ENCODE measurements at places on chromosomes 3 and 15.

GRCh38 chr3:171462224-171462623 is 2.0 kb upstream of the TNIK start:
- DNase-seq = no peak

GRCh38 chr3:64104691-64105111 is 81.4 kb upstream of the PSMD6 start:
- DNase-seq = no peak

- no peak for DNase-seq
These were observed 6.0 kb downstream of the SNRPA1 start for GRCh38 chr15:101288905-101289513.

GRCh38 chr15:42608110-42608531 is 32.7 kb downstream of the STARD9 start:
- peak; percentile 96 for DNase-seq

DNA sequence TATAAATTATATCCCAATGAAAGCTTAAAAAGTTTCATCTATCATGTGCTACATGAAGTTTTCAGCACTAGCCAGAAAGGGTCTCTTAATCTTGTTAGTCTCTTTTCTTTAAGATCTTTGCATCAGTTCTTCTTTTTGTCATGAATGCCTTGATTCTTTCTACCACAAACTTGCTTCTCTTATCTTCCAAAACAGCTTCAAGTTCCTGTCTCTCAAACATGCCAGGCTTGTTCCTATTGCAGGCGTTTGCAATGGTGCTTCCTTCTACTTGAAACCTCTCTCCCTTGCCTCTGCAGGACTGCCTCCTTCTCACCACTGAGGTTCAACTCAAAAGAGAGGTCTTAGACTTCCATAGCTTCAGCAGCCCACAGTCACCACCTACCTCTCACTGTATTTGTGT is 104.3 kb upstream of the FRMD4B start:
- no peak for DNase-seq

DNA sequence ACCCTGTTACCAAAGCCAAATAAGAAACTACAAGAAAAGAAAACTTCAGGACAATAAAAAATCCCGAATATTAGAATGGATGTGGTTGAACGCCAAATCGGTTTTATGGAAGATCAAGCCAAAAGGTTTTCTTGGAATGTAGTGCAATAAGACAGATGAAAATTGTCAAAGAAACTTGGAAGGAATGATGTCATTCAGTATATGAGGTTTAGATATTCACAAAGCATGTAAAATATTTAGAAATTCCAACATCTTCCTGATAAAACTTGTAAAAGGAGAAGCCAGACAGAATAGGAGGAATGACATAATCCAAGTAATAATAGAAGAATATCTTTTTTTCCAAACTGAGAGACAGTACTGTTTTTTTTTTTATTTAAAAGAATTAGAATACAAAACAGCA is 130.3 kb upstream of the ZPLD1 start:
- DNase-seq = no peak

DNA sequence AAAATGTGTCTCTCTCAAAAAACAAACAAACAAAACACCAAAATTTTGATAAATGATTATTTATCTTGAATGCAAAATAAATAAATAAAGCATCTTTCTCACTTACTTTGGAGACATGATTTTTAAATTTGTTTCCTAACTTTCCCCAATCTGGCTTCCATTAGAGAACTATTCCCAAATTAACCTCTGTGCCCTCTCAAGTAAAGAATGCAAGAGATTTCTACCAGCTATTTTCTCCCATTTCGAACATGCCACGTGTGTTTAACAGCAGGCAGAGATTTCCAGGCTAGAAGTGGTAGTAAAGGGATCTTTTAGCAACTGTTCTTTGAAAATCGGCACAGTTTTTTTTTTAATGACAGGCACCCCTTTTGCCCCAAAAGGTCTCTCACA is 269.1 kb downstream of the SHQ1 start:
- no peak for DNase-seq

DNA sequence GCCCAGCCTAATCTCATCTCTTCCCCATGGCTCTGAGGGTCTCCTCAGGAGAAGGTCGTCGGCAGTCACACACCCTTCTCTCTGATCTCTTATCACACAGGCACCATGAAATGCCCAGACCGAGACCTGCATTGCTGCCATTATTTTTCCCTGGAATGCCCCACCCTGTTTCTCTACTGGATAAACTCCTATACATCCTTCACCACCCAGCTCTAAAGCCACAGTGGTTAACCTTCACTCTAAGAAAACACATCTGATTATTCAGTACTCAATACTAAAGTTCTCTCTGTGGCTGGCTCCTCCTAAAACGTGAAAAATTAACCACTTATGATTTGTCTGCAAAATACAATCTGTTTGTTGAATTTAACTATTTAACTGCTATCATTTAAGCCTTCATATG is 43.3 kb downstream of the RORA start:
- DNase-seq = no peak

- no peak for DNase-seq
These were observed 50.5 kb upstream of the KCNMB2 start for GRCh38 chr3:178485756-178486155.

DNA sequence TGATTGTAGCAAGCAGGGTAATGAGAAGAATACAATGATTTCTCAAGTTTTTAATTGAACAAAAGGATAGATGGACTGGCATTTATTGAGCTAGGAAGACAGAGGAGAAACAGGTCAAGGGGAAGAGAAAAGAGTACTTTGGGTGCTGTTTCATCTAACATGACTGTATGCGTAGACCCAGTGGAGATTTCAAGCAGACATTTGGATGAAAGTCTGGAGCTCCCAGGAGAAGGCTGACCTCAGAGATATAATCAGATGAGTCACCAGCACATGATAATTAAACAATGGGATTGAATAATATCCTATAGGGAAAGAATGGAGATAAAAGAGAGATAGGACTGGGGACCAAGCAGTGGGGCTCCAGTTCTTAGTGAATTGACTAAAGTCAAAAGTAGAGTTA is 194.9 kb downstream of the ARRDC4 start:
- DNase-seq = no peak

DNA sequence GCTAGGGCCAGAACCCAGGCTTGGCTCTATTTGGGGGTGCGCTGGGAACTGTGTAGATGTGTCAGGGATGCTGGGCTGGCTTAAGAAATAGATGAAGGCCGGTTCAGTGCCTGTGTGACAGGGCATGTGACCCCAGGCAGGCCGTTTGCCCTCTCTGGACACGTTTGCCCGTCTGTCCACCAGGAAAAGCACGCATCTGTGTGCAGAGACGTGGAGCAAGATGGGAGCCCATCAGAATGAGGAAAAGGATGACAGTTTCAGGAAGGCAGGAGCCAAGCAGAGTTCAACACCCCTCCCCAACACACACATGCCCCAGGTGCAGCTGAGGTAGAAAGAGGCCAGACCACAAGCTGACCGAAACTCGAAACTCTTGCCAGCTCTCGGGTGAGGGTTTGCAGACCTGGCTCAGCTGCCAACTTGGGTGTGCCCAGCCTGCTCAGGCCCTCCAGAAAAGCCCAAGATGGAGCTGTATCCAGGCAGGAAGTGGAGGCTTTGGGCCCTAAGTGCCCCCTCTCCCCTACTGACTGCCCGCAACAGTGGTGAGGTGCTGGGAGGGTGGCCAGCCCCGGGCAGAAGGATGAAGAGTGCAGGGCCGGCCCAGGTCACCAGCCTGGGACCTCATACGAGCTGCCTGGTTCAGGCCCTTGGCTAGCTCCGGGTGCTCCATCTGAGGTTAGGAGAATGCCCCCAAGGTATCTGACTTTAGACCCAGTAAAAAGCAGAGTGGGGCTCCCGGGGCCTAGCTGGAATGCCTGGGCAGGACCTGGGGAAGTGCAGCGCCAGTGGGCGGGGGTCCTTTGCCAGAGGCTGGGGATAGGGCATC is 10.2 kb upstream of the MESP1 start:
- DNase-seq = no peak

DNA sequence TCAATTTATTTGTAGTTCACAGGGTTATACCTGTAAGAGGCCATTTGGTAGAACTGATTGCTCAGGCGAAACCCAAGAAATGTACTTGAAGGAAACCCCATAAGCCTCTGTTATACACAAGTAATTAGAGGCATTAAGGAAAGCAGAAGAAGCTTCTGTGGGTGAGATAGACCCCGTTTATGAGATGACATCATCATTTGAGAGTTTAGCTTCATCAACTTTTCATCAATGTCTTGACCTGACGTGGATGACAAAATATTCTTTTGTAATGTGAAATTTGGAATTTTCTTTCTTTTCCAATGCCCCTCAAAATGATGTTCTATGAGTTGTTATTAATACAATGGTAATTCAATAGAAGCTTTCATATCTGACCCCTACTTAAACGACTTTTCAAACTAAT is 136.2 kb downstream of the MDFIC2 start:
- DNase-seq = no peak

DNA sequence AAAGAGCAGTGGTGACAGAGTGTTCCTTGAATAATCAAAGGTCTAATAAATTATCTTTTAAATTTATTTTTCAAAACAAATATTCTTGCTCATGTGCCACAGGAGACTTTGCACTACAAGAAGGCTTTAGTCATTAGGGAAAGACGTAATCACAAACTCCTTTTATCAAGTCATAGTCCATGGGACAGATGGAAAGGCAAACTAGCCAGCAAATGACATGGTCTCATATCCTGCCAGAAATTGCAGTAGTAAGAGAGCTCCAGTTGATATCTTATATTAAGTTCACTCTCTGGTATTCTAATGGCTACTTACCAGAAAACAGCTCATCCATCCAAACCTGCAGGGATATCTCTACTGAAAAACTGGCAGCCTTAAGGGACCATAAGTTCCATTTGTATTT is 225.0 kb upstream of the TP63 start:
- no peak for DNase-seq

DNA sequence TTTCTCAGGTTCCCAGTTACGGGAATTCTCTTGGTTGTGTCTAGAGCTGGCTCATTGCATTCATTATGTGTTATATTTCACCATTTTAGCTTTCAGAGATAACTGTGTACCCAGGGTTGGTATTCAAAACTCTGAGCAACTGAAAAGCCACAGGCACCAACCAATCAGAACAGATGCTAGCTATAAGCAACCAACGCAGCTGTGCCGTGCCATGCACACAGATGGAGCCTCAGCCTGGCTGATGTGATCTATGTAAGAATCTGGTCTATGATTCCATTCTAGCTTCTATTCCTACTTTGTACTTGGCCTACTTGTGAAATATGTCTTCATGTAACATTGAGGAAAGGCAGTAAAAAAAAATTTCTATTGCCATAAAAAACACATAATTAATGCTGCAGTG is 95.0 kb upstream of the CCDC80 start:
- no peak for DNase-seq

DNA sequence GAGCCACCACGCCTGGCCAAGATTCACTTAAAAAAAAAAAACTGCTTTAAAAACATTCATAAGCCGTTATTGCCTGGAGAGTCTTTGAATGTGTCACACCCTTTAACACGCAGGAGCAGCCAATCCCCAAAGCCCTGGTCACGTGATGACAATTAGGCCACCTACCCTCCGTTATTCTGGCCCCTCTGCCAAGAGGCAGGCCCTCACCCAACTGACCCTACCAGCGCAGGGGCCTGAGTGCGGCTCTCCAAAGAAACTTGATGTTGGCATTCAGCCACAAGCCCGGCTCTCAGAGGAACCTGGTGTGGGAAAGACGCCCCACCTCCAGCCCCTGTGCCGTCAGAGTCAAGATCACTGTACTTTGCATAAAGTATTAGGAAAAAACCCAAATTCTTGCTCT is 11.6 kb upstream of the MUC4 start:
- DNase-seq = no peak

GRCh38 chr3:188212308-188212969 is 58.5 kb downstream of the LPP start:
- DNase-seq = no peak

GRCh38 chr3:68256635-68257223 is 602.3 kb upstream of the SUCLG2 start:
- DNase-seq = no peak

GRCh38 chr3:54206874-54207273 is 84.5 kb downstream of the CACNA2D3 start:
- DNase-seq = no peak

DNA sequence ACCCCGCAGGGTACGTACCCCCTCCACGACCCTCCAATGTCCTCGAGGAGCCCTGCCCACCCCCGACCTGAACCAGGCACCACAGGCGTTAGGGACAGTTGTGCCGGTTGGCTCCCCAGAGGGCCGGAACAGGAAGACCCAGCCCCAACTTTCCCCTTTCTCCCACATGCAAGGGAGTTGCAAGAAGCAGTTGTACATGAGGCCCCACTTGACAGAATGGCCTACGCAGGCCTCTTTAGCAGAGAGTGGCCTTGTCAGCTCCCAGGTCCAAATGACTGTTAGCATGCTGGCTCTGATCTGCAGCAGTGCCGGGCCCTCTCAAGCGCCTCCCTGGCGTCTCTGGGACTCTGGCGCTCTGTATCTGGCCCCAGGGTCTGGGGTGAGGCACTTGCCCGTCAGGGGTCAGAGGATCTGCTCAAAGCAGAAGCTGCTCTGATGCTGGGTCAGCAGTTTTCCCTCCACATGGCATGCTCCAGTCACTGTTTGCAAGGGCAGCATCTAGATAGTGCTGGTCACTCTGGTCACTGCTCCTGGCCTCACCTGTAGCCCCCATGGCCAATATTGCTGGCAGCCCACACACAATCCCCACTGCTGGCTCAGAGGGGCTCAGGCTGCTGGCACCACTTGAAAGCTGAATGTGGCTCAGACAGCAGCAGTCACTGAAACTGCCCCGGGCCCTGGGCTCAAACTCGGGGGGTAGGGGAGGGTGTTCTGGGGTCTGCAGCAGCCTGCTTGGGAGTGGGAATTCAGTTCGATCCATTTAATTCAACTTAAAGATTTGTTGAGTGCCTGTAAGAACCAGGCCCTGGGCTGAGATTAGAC is 254.5 kb downstream of the FAM43A start:
- no peak for DNase-seq

GRCh38 chr3:79424811-79425210 is 343.0 kb downstream of the ROBO1 start:
- DNase-seq = no peak

- DNase-seq = no peak
These were observed 77.6 kb upstream of the XXYLT1 start for GRCh38 chr3:195348426-195349115.

- no peak for DNase-seq
These were observed 203.6 kb upstream of the WNT5A start for GRCh38 chr3:55690726-55691125.

- no peak for DNase-seq
These were observed 228.1 kb downstream of the FEZF2 start for GRCh38 chr3:62145086-62145757.

DNA sequence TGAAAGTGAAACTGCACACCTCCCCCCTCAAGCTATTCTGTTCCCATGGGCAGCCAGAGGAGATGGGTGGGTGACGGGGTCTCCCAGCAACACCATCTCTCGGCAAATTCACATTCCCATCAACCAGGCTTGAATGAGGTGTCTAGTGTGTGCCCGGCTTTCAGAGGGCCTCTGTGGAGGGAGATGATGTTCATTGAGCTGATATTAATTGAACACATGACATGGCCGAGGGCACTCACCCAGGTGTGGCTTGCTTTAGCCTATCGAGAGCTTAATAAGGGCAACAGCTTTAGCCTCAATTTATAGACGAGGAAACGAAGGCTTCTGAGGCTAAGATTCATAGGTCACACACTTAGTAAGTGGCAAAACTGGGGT is 288.0 kb downstream of the UACA start:
- DNase-seq = no peak

GRCh38 chr3:127172781-127173515 is 20.0 kb upstream of the PRR23E start:
- DNase-seq = no peak
